ENCODE measurements at places on chromosomes 5 and 9.

DNA sequence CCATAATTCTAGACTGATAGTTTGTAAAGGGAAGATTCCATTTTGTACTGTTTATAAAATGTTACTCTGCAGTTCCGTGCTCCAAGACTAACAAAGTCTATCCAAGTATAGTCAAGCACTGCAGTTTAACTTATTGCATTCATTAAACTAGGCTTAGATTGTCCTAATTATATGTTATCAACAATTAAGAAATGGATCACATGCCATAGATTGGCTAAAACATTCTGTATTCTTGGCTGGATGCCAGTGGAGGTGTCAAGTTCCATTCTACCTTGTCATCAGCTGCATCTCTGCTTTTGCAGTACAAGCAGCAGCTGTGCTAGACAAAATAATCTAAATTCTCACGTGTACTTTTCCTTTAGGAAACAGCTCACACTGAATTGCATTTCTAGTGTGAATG lies 69.4 kb upstream of the MEF2C start:
- no peak for DNase-seq

GRCh38 chr5:16536246-16536645 lies 70.6 kb upstream of the ZNF622 start:
- no peak for DNase-seq

DNA sequence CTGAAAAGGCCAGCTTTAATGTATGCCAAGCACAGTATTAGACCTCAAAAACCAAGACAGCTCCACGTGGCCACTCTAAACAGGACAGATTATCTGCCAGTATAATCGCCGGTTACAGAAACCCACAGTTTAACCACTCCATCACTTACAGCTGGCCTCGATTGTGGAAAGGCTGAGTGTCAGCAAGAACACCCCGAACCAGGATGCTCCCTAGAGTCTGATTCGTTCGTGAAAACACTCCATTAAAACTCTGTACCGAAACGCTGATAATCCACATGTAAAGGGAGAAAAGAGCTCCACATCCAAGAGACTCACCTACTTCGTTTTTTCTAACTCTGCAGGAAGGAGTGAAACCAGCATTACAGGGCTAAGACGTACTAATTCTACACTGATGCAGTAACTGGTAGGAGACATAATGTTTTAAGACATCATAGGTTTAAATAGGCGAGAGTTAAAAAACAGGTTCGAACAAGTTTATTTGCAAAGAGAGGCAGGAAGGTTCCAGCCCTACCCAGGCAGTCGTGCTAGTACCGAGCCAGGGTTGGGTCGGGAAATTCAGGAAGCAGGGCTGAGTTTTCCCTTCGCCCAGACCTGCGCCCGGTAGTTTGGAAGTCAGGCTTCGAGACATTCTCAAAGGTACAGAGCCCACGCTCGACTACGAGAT lies 949 bp downstream of the SERINC5 start:
- no peak for DNase-seq

DNA sequence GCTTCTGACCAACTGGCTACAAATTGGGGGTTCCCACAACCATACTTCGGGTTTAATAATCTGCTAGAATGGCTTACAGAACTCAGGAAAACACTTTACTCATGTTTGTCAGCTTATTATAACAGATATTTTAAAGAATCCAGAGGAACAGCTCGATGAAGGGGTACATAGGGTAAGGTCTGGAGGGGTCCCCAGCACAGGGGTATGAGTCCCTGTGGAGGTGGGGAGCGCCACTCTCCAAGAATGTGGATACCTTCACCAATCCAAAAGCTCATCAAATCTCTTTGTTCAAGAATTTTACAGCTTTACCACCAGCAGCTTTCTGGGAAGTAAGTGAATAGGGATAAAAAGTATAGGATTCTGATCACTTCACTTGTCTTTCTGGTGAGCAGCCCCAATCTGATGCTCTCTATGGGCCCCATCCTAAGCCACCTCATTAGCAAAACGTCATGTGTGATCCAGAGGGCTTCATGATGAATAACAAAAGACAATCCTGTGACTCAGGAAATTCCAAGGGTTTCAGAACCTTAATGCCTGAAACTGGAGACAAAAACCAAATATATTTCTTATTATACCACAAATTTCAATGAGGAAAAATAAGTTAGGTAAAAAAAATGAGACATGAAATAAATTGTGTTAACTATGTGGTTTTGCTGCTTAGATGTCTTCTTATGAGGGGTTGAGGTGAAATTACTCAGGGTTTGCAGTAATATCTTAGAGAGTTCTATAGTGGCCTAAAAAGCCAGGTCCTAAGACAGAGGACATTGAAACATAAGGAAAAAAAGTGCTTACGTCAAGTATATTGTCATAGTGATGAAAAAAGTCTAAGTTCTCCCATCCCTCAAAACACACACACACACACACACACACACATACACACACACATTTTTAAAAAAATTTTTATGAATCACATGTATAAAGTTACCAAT lies 290.5 kb downstream of the ANXA1 start:
- DNase-seq = no peak

DNA sequence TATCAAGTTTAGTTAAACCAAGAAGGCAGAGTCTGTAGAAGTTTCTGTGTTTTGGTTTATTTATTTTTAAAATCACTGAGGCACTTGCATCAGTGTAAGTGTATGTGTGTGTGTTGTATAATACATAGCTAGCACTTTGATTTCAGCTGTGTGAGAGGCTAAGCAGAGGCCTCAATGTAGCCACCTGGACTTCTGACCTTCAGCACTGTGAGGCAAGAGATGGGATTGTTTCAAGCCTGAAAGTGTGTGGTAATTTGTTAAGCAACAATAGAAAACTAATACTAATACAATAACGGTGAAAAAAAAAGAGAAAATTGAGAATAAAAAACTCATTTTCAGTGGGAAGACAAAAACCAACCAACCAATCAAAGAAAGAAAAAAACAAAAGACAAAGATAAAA lies 327.3 kb downstream of the CDH18 start:
- no peak for DNase-seq

DNA sequence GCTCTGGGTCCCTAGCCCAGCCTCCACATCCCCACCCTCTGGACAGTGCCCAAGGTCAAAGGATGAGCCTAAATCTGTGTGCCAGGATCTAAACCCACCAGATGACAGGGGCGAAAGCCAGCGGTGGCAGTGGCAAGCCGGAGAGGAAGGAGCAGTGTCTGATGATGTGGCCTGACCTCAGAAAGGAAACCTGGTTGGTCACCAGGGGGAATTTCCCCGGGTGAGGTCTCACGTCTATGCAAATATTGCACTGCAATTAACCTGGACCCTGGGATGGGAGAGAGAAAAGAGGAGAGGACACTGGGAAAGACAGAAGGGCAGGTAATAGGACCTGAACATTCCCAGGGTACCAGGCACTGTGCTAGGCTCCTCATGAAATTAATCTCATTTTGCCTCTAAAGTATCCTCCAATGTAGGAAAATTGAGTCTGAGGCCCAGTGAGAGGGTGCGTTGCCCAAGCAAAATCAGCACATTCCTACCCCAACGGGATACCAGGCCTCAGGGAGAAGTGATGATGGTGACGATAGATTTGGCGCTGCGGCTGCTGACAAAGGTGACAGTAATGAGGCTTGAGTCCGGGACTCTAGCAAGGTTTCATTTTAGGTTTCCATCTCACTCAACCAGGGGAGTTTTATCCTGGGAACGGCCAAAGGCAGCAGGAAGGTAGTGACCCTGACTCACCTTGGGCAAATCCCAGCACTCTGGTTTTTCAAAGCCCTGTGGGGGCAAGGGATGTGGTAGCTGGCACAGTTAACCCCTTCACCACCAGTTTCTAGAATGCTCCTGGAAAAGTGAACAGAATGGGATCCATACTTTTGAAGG lies 13.4 kb upstream of the TNIP1 start:
- DNase-seq = no peak

GRCh38 chr5:2511706-2512105 lies 239.8 kb downstream of the IRX2 start:
- no peak for DNase-seq

DNA sequence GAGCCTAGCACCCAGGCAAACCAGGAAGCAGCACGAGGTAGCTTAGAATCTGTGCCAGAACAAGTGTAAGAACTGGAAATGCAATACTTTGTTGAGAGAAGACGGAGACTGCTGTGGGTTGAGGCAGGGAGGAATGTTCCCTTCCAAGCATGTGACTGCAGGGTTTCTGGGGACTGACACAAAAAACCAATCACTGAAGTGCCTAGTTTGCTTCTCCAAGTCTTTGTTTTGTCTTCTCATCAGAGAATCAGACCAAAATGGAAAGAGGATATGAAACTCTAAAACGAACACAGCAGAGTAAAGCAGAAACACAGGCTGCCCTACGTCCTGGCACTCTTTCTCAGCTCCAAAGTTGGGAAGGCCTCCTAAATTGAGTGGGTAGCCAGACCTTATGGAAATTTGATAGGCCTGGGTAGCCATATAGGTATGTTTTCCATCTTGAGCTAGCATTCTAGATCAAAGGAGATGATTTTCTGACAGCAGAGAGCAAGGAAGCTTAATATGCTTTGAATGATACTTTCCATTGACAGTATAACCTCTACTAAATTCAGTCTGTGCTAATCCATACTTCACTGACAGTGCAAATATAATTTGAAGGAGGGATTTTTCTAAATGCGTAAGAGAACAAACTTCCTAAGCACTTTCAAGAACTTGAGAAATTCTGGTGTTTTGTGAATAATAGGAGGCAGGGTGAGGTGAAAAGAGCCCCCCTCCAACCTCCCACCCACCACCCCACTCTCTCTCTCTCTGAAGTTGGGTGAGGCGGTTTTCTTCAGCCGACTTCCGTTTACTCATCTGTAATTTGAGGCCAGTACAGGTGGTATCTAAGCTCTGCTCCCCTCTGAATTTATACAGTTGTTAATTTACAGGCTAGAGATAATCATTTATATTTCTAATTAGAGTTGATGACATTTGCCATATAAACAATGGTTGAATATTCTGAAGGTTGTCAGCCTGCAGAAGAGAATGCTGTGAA lies 5.5 kb downstream of the ADRB2 start:
- DNase-seq = no peak

DNA sequence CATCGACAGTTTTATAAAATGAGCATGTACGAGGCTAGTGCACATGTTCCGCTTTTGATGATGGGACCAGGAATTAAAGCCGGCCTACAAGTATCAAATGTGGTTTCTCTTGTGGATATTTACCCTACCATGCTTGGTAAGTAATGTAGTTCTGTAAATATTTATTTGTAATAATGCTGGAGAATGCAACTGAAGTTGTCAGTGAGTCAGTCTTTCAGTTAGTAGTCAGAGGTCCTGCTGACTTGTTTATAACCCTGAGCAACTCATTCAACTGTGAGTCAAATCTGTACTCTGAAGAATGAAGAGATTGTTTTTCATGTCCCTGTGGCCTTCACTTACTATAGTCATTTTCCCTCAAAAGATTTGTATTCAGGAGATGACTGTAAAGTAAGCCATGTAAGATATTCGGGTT lies 28.4 kb upstream of the GPR150 start:
- no peak for DNase-seq

DNA sequence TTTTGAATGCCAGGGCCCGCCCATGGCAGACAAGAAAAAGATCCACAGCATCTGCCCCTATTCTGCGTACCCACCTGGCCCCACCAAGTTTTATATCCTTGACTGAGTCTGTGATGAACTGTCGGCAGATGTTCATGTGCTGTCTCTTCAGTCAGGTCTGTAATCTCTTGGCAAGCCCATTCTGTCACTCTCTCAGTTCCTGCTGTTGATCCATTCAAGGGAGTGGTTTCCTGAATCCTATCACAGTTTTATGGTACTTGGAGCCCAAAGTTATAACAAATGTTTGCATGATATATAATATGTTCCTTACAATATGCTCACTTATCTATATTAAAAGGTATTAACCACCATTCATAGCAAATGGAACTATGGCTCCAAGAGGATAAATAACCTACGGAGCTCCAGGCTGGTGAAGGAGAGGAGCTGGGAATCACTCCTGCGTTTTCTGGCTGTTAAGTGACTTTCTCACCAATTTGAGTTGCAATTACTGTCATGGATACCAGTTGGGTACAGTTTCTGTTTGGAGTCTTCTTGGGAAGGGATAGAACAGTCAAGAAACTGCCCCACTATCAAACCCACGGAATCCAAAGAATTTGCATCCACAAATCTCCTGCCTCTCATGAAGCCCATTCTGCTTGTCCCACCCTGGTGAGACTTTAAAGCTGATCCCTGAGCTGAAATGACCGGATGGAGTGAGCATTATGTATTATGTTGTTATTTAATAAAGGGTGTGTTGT lies 103.4 kb upstream of the SPRY4 start:
- DNase-seq = no peak

DNA sequence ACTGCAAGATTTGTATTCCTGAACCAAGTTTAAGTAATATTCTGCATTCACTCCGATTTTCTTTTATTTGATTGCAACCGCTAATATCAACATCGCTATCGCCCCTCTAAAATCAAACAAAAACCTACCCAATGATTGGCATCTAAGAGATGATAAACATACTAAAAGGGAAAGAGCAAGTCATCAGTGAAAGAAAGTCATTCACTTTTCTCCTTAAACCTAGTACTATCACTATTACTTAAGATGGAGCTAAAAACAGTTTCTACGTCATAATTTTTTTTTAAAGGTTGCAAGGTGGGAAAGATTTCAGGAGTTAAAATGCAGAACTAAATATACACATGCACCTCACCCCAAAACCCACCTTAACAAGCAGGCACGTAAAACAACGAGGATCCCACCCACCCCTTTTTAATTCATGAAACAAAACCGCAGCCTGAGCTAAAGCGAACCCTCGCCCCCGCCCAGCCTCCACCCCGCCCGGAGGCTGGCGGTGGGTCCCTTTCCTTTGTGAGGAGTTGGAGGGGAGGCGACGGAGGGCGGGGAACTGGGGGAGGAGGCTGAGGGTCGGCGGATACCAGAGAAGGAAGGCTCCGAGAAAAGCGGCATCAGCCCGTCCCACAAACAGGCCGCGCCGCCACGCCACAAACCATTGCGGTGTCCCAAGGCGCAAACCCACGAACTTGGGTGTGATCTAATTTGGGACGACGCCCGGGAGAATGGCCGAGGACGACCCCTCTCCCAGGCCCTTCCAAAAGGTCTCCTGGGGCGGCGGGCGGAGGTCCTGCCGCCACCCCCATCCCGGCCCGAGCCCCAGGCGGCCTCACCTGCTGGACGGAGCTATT lies 861 bp downstream of the UBQLN1 start:
- peak; percentile 68 for DNase-seq

DNA sequence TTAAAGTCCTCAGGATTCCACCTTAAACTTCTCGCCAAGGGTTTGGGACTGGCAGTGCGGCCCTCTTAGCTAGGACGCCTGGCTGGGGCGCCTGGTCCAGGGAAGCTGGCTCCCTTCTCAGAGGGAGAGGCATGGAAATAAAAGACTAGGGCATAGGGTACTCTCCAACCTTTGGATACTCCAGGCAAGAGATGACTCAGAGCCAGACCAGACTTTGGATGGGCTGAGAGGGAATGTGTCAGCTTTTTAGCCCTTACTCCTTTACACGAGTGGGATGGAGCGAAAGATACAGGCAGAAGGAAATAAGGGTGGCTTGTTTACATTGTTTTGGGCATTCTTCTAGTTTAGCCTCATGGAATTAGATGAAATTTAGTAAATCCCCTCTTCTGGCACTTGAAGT lies 48.2 kb downstream of the IL31RA start:
- DNase-seq = no peak

- no peak for DNase-seq
Measured at GRCh38 chr5:176781054-176781375, 29.3 kb upstream of the UNC5A start.

GRCh38 chr5:135971701-135972100 lies 16.9 kb upstream of the LECT2 start:
- DNase-seq = no peak

GRCh38 chr5:40575411-40575810 lies 104.3 kb upstream of the PTGER4 start:
- no peak for DNase-seq

- peak; percentile 63 for DNase-seq
Measured at GRCh38 chr9:132169672-132170392, 8.0 kb downstream of the NTNG2 start.

GRCh38 chr9:135582966-135583687 lies 21.6 kb downstream of the PAEP start:
- DNase-seq = no peak

All from liver (tissue), 10 donors.